ENCODE measurements at places on chromosomes 16 and 17.

GRCh38 chr17:58325976-58326468 lies 2.6 kb downstream of the TSPOAP1 start:
- DNase-seq, result no peak

DNA sequence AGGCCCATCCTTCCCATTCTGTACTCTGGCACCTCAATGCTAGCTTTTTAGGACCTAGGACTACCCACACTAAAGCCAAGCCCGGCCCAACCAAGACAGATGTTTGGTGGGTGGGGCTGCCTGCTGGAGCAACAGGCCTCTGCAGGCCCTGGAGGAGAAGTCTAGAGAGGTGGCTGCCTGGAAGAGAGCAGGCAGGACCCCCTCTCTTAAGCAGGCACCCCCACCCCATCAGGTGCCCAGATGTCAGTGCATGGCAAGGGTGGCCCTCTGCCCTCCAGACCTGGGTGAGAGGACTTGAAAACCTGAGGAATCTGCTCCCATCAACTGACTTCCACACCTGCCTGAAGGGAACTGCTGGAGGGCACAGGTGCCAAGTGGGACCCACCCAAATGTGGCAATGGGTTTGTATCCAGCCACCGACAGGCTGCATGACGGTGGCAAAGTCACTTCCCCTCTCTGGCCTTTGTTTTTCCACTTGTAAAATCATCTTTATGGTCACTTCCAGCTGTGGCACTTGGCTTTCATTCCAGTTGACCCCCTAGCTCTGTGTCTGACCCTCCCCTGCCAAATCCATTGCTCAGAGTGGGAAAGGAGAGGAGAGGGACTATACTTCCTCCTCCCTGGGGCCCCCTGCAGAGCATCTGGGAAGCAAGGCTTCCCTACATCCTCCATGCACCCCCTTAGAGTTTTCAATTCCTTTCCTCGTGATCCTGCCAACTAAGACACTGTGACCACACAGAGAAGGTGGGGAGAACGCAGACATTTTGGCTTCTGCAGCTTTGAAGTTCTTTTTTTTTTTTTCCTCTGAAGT lies 1.7 kb upstream of the STAT5A start:
- DNase-seq, result no peak

GRCh38 chr17:71963351-71963750 lies 157.5 kb upstream of the SOX9 start:
- DNase-seq, result no peak

- DNase-seq, result no peak
Measured at GRCh38 chr17:80790981-80791742, 200.5 kb upstream of the CHMP6 start.

- no peak for DNase-seq
Measured at GRCh38 chr17:55740511-55741355, 10.1 kb upstream of the PCTP start.

DNA sequence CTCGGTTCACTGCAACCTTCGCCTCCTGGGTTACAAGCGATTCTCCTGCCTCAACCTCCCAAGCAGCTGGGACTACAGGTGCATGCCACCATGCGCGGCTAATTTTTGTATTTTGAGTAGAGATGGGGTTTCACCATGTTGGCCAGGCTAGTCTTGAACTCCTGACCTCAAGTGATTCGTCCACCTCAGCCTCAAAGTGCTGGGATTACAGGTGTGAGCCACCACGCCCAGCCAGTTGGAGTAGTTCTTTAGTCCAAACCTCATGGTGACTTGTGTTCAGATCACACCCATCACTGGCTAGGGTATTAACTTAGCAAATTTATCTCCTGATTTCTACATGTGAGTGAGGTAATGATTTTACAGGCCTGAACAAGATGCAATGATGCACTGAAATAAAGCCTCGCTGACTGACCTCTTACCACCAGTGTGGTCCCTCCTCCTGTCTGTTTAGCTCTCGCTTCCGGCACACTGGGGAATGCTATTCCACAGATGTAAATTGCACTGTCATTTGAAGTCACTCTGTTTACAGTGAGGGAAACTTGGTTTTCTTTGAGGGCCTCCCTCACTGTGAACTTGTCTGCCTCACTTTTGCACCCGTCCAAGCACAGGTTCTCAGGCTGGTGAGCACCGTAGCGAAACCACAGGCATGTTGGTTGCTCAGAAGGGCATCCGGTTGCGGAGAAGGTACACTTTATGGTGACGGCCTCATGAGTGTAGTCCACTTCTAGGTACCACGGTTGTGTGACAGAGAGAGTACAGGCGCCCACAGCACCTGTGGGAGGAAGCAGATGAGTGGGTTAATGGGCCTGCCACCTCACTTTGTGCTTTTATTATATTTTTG lies 5.5 kb downstream of the IGSF6 start:
- peak; percentile 59 for DNase-seq

DNA sequence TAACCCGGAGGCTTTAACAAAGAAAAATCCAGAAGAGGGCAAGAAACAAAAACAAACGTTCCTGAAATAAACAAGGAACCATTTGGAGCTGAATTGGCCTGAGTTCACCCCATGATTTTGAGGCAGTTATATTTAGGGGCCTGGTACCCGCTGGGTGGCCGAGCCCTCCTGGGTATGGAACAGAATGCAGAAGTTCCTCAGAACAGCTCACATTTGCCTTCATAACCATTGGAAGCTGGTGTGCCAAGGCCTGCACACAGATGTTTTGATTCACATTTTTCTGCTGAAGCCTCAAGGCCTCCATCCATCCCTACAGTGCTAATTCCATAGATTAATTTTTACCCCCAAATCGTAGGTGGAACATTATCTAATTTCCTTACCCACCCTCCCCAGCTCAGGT lies 3.3 kb upstream of the ZFHX3 start:
- DNase-seq, result no peak

- DNase-seq, result no peak
Measured at GRCh38 chr17:49515196-49515770, 20.2 kb downstream of the NGFR start.

- no peak for DNase-seq
Measured at GRCh38 chr17:16878084-16878483, 93.8 kb downstream of the TNFRSF13B start.

DNA sequence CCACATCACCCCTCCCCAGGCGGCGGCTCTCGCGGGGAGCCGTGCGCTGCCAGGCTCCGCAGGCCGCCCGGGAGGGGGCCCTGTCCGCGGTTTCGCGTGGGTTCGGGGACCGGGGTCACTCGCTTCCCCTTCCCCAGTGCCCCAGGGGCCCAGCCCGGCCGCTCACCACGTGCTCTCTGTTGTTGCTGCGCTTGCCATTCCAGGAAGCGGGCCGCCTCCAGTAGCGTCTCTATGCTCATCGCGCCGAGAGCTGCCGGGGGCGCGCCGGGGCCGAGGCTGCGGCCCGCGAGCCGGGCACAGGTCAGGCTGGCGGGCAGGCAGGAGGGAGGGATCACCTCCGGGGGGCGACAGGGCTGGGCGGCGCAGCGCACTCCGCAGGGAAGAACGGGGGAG lies 390 bp downstream of the MNT start:
- peak; percentile 54 for DNase-seq

GRCh38 chr17:44188576-44189403 lies 2.0 kb downstream of the TMUB2 start:
- no peak for DNase-seq

DNA sequence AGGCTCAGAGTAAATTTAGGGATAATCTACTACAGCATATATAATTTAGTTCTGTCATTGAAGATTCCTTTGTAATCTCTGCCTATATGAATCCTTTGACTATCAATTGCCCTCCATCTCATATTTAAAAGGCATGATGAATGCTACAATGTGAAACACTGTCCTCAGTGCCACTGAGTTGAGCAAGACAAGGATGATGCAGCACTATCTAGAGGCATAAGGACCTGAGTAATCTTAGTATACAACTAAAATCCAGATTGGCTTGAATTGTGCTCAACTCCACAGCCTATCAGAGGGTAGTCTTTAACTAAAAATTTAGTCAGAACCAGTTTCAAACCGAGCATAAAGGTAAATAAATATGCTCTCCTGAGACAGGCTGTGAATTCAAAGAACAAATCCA lies 11.6 kb upstream of the STRADA start:
- no peak for DNase-seq

GRCh38 chr17:50348522-50349242 lies 2.8 kb downstream of the XYLT2 start:
- no peak for DNase-seq

Measured in CD4-positive, alpha-beta T cell (primary cell).